Adipocyte (in vitro differentiated cells): ENCODE measurements at places on chromosomes 3 and 15.

DNA sequence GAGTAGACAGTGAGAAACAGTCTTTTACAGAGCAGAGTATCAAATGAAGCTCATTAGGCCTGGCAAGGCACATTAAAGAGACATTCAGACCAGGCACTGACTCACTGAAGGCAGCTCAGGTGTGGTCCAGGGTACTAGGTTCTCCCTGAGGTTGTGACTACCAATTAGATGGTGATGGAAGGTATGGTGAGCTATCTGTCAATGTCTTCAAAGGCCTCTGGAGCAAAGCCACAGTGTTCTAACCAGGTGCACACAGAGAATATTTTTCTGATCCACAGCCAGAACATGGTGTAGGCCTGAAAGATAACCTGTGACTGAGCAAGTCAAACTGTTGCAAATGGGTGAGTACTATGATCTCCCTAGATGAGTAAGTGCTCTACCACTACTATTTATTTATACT is 51.5 kb downstream of the EOMES start:
- no peak for DNase-seq

DNA sequence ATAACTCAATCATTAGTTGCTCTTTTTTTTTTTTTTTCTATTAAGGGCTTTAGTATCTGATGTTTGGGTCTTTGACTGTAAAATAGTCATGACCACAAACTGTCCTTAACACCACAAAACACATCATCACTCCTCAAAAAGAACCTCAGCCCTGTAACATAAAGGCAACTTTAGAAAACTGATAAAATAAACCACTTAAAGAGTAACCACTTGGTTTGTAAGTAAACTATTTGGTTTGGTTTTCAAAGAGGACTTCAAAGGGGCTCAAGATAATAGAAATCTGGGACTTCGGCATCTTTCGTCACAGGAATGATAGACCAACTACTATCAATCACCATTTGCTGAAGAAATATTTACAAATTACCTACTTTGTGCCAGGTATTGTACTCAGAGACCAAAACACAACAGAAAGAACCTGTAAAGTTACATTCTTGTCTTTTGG is 167.8 kb downstream of the FOXP1 start:
- no peak for DNase-seq

GRCh38 chr15:96435022-96435421 is 104.5 kb downstream of the NR2F2 start:
- DNase-seq: no peak

GRCh38 chr3:147930232-147930807 is 521.2 kb downstream of the ZIC1 start:
- peak; percentile 67 for DNase-seq

GRCh38 chr3:130748981-130749380 is 2.4 kb upstream of the PIK3R4 start:
- DNase-seq: peak; percentile 51

DNA sequence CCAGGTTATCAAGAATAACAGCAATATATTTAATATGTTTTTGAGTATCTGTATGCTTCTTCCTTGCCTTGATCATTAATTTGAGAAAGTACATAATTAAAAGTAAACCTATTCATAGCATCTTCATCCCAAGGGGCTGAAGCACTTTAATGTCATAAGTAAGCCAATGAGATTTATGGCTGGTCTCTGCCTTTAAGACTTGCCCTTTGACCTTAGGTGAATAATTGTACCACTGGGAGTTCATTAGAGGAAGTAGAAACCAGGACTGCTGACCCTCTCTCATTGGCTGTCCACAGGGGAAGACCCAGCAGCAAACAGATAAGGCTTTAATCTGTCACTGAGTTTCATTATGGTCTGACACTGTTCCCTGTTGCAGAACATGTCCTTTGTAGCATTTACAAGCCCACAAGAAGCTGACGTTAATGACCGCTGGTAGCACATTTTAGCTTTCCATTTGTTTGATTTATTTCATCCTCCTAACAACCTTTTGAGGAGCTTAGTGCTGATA is 16.3 kb upstream of the ERC2 start:
- no peak for DNase-seq

DNA sequence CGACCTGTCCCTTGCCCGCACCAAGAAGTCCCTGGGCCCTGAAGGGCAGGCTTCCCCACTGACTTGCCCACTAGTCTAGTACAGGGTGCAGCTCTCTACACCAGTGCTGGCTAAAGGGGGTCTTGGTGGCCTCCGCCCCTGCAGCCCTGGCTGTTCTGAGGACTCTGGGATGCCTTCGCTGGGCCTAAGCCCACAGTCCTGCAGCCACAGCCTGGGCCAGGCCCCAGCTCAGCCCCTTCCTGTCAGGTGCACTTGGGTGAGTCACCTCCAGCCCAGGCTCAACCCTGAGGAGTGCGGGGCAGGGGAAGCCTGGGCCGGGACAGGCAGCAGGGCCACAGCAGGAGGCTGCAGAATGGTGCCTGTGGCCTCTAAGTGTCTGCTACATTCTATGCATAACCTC is 971 bp downstream of the C3orf22 start:
- no peak for DNase-seq

DNA sequence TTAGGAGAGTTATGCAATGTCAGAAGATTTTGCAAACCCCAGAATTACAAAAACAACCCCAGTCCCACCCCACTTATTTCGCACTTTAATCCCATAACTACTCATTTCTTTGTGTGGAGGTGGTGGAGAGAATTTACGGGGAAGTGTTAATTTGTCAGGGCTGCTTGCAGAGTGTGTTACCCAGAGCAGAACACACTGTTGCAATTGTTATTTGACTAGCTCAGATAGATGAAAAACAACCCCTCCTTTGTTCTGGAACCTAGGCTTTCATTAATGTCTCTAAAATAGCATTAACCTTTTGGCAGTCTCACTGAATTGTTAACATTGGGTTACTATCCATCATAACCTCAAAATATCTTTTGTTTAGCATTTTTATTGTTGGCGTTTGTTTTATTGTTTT is 55.8 kb upstream of the MINAR1 start:
- no peak for DNase-seq

DNA sequence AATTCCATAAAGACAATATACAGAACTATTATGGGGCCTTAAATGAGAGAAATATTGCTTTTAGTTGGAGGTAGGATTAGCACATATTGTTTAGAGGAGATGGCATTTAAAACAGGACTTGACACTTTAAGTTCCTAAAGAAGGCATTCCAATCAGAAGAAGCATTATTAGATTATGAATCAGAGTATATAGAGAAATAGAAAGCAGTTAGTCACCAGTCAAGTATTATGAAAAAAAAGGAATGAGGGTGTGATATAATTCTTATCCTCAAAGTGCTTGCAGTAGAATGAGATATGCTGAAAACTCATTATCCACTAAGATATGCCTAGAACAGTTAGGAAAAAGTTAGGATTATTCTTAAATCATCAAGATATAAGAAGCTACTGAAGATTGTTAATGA is 456.2 kb downstream of the ZNF385D start:
- DNase-seq: peak; percentile 62

GRCh38 chr15:99244306-99244705 is 5.1 kb downstream of the TTC23 start:
- DNase-seq: no peak

GRCh38 chr3:133159498-133160475 is 121.6 kb downstream of the TMEM108 start:
- DNase-seq: no peak

DNA sequence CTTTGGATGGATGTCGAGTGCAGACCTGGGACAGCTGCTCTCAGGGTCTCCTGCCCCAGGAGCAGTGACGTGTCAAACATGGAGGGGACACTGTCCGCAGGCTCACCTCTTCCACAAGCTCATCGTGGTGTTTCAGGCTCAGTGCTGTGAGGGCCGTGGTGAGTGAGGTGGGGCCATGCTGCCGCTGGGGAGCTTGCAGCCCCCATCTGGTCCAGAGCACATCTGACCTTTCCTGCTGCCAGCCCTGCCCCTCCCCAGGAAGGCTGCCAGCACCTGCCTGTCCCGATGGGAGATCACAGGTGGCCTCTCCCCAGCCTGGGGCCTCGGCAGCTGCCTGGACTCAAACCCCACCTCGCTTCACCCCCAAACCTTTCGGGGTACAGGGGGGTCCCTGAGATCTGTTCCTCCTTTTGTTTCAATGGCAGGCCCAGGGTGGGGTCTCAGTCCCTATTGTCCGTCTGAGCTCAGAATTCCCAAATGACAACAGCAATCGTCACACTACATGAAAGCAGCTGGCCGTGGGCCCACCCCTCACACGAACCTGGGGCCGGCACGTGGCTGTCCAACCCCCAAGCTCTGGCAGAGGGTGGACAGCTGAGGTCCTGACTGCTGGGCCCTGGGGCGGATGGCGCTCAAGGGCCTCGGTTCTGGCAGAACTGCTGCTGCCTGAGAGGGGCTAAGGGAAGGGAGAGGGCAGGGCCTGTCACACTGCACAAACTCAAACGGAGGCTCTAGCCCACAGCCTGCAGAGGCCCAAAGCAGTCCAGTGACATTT is 65.0 kb upstream of the RPL32 start:
- DNase-seq: no peak

GRCh38 chr3:21041621-21042020 is 709.4 kb downstream of the ZNF385D start:
- DNase-seq: peak; percentile 70

GRCh38 chr15:62603742-62604141 is 438.7 kb upstream of the C2CD4B start:
- peak; percentile 84 for DNase-seq

GRCh38 chr3:98589331-98590036 is 3.9 kb downstream of the CPOX start:
- DNase-seq: no peak

- peak; percentile 92 for DNase-seq
Measured at GRCh38 chr3:137105277-137105977, 147.6 kb downstream of the IL20RB start.

DNA sequence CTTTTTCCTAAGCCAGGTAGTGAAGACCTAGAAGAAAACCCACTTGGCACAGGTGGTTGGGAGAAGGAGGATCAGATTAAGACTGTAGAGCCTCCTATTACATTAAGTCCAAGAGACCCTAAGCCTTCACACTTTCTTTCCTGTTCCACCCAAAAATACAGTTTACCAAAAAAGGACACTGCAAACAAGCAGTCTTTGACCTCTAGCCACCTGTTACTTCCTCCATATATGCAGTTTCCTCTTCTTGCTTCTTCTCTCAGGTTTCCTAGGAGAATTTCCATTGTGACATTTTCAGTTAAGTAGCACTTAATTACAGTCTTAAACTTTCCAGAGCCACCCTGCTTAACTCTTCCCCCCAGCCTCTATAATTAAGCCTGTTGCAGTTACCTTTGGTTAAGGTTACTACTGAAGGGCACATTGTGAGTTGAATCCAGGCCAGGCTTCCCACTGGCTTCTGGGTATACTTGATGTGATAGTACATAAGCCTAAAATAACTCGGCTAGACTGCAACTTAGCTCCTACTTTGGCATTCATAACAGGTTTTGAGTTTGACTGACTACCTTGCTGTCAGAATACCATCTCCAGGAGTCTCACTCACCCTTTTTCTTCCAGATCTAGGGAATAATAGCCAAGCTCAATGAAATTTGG is 114.2 kb upstream of the UMPS start:
- DNase-seq: no peak

DNA sequence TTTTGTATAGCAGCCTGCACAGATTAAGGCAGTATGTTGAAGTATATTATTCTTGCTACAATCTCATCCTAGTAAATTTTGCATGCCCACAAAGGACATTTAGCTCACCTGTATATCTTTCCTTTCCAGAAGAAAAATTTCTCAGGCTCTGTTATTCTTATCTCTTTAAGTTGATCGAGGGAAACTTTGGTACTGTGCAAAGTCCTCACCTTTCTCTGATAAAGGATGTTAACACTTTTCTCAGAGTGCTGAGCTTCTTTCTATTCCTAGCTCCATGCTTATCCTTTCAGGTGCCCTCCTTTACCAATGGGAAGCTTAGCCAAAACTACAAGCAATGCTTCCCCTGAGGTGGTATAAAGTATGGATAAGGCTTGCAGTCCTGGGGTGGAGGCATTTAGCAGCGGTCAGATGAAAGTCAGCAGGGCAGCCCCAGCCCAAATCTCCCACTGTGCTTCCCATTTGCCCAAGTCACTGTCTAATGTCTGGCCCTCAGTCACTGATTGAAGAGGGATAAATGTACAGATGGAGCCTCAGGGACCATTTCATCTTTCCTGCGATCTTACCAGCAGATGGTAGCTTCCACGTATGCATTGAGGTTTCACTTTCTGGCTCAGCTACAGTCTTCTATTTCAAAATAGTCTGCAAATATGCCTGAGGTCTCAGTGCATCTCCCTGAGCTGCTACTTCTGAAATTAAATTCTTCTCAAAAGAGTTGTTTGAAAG is 127.8 kb upstream of the P2RY1 start:
- DNase-seq: peak; percentile 16

DNA sequence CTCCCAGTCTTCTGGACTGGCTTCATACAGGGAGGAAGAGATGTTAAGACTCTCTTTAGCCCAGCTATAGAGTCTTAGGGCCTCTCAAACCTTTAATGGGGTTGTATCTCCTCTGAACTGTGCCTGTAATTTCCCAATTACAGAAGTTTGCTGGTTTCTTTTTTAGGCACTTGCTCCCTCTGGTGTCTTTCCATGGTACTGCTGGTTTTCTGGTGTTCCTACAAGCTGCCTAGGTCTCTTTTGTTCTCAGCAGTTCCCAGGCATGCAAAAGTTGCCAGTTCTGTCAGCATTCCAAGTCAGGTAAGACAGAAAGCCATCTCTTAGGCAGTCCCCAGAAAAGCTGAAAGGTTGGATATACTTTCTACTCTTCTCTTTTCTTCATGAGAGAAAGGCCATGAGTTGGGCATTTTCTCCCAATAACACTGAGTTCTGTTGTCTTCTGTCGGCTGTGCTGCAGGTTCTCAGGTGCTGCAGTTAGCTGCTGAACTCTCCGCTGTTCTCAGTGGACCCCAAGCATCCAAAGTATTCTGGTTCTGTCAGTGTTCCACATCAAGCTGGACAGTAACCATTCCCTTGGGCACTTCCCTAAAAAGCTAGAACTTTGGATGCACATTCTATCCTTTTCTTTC is 54.4 kb upstream of the EHHADH start:
- peak; percentile 70 for DNase-seq

- DNase-seq: no peak
Measured at GRCh38 chr3:38036906-38037305, 2.1 kb upstream of the DLEC1 start.

DNA sequence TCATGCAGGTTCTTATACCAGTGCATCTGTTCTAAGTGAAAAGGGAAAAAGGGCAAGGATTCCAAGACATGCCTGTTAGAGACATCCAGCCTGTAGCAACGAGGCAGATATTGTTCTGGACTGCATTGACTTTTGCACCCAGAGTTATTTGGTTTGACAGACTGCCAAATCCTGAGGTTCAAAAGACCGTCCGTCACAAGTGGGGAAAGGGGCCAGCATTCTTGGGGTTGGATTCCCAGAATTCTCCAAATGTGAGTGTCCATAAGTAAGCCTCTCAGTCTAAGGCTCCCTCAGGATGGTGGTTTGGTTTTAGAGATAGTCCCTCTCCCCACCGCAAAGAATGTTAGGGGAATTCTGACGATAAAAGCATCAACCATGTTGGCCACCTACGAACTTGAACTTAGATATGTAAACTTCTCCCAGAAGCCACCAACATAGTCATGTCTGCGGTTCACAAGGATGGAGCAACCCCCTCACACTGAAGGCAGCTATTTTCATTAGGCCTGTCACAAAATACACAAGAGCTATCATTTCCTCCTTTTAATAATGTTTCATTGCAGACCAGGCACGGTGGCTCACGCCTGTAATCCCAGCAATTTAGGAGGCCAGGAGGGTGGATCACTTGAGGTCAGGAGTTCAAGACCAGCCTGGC is 13.6 kb upstream of the LACTB start:
- DNase-seq: peak; percentile 99
